NCI-H1694 (cell line): ENCODE measurements at places on chromosomes 12 and 14.

GRCh38 chr12:45720069-45720468 lies 9.4 kb upstream of the ARID2 start:
- no peak for DNase-seq

DNA sequence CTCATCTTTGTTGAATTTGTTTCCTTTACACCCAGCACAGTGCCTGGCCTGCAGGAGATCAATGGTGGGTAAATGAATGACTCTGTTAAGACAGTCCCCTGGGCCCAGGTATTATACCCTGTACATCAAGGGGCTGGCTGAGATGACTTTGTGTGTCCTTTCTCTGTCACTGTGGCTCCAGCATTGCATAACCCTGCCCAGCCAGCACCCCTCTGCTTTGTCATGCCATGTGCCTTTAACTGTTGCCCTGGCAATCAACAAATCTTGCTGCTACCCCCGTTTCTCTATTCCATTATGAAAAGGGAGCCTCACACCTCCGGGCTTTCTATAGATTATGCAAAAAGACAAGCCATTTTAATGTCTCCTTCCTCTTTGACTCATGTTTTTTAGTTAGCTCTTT lies 7.6 kb upstream of the FLVCR2 start:
- no peak for DNase-seq

GRCh38 chr12:76636121-76636692 lies 76.6 kb upstream of the OSBPL8 start:
- DNase-seq, result no peak

GRCh38 chr12:11771895-11772502 lies 122.5 kb downstream of the ETV6 start:
- DNase-seq, result no peak

GRCh38 chr14:86756521-86757190 lies 1226.7 kb downstream of the FLRT2 start:
- no peak for DNase-seq

- DNase-seq, result no peak
Measured at GRCh38 chr12:120039711-120040110, 50.7 kb downstream of the BICDL1 start.

DNA sequence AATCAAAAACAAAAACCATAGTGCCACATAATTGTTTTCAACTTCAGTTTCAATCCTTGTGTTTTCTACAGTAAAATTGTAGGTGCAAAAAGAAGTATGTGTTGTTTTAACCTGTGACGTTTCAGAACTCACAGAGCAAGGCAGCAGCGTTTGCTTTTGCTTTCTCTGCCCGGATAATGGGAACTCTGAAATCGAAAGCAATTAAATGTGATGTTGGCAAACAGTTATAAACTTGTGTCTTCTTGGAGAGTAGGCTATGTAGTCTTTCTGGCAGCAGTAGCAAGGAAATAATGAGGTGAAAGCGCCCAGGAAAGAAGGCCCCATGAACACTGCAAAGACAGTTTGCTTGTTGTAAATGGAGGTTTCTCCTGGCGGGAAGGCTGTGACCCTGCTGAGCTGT lies 39.1 kb downstream of the FNTB start:
- no peak for DNase-seq

DNA sequence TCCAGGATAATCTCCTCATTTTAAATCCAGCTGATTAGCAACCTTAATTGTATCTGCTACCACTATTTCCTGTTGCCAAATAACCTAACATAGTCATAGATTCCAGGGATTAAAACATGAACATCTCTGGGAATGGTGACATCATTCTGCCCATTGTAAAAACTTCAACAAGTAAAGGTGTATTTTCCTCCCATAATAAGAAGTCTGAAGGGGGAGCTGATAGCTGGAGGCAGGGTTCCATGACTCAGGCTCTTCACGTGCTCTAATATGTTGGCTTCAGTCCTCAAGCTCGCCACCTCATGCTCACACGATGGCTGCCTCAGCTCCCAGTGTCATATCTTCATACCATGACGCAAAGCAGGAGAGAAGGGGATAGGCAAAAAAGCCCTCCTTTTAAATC lies 172.0 kb upstream of the VASH1 start:
- no peak for DNase-seq

GRCh38 chr14:105197211-105197641 lies 16.1 kb upstream of the NUDT14 start:
- no peak for DNase-seq

DNA sequence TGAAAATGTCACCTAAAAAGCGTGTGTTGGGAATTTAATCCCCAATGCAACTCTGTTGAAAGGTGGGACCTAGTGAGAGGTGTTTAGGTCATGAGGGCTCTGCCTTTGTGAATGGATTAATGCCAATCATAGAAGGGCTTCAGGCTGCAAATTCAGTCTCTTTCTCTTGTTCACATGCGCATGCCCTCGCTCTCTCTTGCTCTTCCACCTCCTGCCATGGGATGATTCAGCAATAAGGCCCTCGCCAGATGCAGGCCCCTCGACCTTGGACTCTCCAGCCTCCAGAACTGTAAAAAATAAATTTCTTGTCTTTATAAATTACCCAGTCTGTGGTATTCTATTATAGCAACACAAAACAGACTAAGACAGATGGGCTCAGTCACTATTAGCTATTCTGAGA lies 55.4 kb downstream of the PLXNC1 start:
- DNase-seq, result no peak

- no peak for DNase-seq
Measured at GRCh38 chr12:98895086-98895651, 250.1 kb downstream of the APAF1 start.

DNA sequence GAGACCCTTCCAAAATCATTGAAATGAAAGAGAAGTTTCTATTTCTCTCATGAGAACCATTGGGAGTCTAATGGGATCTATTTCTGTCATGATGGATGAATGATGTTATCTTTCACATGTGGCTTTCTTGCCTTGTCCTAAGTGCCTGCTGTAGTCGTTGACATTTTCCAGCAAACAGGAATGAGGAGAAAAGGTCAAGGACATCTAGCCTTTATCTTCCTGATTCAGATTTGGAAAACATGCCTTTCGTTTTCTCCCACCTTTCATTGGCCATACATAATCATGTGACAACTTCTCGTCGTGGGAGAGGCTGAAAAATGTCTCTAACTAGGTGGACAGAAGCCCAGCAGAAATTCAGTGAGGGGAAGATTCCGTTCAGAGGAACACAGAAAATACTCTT lies 94.5 kb downstream of the PCNX1 start:
- no peak for DNase-seq

GRCh38 chr12:26378711-26379110 lies 183.3 kb downstream of the SSPN start:
- no peak for DNase-seq

GRCh38 chr12:58372298-58372697 lies 430.9 kb downstream of the ATP23 start:
- no peak for DNase-seq

DNA sequence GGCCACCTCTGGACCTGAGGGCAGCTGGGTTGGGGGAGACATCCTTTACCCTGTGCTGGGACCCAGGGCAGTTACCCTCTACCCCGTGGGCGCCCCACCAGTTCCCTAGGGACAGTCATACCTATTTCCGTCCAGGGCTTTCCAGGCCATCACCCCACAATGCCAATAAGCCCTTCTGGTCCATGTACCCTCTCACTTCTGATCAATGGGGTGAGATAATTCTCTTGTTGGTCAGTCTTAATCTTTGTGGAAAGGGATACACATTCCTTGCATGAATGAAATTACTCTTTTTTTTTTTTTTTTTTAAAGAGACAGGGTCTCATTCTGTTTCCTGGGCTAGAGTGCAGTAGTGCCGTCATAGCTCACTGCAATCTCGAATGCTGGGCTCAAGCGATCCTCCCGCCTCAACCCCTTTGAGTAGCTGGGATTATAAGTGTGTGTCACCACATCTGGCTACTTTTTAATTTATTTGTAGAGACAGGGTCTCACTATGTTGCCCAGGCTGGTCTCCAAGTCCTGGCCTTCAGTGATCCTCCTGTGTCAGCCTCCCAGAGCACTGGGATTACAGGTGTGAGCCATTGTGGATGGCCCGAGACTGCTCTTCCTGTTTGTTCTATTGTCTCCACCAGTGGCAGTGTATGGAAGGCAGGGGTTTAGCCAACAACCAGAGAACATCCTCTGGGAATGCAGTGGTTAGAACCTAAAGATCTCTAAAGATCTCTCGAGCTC lies 46.3 kb upstream of the STON2 start:
- no peak for DNase-seq

DNA sequence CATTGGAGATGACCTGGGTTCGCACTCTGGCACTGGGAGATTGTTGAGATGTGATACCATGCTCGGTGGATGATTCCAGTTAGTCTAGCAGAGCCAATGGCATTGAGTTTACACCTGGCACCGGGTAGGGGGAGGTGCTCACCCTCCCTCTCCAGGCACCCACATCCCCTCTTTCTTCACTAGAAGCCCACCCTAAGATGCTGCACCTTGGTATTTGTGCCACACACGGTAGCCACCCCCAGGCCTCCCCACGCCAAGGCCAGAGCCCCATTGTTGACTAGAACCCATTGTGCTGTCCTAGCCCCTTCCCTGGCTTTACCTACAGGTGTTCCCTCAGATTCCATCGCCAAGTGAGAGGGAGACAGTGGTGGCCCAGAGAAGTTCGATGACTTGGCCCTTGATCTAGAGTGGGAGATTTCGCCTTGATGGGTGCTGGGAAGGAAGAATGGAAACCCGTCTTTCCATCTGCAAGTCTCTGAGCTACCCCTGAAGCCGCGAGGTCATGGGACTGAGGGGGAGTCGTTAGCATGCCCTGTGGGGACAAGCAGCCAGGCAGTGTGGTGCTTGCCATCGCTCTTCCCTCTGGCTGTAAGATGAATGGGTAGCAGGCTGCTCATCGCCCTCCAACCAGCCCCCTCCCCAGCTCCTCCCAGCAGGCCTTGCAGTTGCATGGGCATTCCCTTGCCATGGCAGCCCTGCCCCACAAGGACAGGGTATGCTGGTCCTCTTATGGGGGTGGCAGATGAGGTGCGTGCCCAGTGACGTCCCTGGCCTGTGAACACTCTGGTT lies 8.7 kb downstream of the CCND2 start:
- no peak for DNase-seq

DNA sequence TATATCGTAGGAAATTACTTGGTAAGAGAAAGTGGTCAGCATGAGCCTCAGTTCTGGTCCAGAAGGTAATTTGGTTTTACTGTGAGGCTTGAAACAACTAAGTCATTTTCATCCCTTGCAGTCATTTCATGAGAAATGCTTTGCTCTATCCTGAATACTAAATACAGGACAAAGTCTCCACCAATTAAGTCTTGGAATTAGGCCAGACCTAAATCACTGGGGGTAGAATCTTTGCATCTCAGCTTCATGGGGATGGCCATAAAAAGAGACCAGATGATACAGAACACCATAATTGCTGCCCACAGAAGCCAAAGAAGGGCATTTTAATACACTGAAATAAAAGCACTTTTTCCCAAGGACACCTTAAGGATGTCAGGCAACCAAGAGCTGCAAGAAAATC lies 277.9 kb upstream of the DCN start:
- no peak for DNase-seq

DNA sequence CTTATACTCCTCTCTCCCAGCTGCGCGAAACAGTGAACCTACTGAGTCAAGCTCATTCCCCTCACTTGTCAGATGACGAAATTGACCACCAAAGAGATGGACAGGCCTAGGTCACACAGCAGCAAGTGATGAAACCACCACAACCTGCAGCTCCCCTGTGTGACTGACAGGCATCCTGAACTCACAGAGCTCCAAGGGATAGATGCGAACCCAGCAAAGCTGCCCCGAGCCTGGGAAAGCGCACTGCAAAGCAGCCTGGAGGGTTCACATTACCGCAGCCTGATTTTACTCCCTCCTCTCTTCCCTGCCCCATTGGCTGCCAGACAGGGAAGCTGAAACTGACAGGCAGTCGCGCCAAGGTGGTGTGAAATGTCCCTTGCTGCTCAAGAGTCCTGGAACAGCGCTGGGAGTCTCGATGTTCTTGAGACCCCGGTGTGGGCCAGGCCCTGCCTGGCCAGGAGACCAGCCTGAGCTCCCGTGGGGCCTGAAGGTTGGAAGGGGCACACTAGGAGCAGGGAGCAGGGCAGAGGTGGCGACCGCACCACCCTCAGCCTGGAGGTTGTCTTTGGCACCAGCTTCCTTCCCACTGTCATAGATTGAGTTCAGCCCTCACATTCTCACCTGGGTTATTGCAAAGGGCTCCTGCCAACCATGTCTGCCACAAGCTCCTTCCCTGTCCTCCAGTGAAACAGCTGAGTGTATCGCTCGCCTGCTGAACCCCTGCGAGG lies 36.3 kb downstream of the SNRNP35 start:
- DNase-seq, result no peak

DNA sequence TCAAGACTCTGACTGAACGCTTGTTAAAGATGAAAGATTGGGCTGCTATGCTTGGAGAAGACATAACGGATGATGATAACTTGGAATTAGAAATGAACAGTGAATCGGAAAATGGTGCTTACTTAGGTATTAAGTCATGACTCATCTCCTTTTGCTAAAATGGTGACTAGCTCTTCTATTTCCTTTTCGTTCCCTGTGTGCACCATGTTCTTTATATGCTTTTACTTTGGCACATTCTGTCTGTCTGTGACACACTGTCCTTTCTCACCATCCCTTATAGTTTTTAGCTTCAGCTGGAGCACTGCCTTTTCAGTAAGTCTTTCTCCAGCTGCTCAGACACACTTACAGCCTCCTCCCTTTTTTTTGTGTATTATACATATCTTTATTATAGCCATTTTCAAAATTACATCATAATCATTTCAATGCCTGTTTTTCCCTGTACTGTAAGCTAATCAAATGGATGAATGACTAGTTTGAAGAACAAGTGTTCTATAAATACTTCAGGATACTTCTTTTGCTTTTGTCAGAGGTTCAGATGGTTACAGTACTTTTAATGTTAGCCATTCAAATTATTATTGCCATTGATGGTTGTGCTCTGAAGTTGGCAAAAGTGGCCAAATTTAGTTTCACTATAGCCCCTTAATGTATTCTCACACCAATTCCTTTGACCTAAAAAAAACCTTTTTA lies 68.6 kb downstream of the MIA2 start:
- no peak for DNase-seq

DNA sequence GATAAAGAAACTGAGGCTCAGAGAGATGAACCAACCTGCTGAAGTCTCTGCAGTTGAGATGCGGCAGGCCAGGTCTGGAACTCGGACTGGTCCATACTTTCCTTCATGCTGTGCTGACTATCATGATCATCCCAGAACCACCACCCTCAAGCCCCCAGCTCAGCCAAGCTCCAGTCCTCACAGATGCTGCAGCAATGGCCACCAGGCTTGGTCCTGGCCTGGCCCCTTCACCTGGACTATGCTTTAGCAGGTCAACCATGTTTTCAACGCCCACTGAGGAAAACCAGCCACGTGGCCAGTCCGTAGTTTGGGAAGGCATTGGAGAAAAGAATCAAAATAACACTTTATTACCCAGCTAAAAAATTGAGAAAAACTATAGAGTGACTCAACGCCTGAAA lies 1.4 kb downstream of the GPR68 start:
- DNase-seq, result no peak
